ENCODE measurements at places on chromosomes 16 and 17.

GRCh38 chr17:4009186-4009785 is 45.0 kb upstream of the ATP2A3 start:
- no peak for DNase-seq

DNA sequence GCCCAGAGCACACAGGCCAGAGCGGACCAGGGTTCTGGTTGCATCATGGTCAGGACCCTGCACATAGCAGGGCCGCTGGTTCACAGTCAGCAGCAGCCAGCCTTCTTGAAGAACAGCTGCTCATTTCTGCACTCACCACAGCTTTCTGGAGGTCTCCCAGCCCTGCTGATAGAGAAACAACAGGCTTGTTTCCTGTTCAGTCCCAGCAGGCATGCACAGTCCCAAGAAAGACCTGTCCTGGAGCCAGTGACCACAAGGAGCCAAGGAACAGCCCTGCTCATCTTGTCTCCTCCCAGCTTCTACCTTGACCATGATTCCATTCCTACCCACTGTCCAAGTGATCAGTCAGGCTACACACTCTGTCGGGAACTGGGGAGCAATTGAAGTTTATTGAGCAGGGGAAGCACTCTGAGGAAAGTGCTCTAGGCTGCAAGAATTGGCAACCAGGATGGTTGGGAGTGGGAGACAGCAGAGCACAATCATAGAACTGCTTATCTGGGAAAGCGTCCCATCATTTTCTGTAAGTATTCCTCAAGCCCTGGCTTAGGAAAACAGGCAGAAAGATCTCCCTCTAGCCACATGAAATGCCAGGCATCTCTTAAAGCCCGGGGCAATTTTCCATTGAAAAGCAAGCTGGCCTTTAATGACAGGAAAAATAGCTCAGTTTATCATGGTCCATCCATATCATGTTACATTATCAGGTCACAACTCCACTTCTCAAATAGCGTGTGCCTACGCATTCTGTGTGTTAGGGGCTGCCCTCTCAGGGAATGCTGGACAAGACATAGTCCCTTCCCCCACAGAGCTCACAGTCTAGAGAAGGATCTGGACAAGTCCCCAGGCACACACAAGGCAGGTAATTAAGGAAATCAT is 155.4 kb upstream of the FOXF1 start:
- DNase-seq, result no peak

DNA sequence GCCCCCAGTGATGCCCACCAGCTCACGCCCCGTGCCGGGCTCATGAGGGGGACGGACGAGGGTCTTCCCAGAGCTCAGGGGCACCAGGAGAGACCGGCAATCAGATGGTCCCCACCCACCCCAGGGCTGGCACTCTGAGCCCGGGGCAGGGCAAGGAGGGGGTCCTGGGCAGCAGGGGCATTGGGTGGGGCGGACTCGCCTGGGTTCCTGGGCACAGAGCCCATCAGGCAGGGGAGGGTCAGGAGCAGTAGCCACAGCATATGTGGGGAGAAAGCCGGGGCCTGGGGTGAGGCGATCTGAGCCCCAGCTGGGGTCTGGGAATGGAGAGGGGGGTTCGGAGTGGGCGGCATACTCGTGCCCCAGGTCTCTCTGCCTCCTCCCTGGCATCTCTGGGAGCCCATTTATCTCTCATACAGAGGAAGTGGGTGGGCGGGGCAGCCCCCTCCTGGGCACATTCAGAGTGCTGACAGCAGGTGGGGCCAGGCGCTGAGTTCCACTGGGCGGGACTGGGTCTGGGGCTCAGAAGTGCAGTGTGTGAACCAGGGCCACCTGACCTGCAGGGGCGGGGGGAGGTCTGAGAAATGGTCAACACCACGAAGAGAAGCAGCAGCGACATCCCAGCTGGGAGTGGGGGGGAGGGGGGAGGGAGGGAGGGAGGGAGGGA is 20.5 kb upstream of the UBE2I start:
- DNase-seq, result no peak

GRCh38 chr17:6657633-6658287 is 6.2 kb downstream of the C17orf100 start:
- DNase-seq, result no peak

DNA sequence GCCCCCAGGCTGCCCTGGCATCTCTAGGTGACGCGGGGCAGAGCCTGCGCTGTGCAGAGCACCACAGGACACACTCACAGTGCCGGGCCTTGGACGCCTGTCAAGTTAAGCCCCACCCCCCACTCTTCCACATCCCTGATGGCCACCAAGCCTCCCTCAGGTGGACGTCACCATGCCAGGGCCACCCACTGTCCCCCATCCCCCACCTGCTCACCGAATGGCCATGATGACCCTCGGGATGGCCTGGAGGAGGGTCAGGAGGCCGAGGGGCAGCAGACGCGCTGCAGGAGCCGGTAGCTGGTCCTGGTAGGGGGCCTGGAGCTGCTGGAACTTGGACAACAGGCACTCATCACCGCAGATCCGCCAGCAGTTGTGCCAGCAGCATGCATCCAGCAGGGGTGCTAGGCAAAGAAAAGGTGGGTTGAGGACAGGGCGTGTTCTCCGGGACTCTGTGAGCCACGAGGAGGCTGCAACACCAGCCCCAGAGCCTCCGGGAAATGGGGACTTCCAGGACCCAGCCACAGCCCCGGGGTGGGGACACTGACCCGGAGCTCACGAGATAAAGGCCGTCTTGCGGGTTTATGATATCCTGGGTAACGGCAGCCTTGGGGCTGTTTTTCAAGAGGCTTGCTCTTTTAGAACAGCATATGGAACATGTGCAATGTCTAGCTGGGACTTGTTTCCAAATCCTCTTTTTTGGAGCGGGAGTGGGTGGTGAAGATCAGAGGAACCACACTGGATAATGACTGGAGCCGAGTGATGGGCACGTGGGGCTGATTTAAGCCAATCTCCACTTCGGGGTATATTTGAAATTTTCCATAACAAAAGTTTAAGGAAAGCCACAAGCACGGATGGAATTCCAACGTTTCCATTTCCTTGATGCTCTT is 11.4 kb downstream of the C16orf95 start:
- DNase-seq, result no peak

All from activated CD4-positive, alpha-beta T cell treated with anti-CD3 and anti-CD28 coated beads for 1 hour (primary cell).